ENCODE measurements at places on chromosomes 1 and 21. TPM values are rescaled to one million over a fixed set of nuclear protein-coding genes. Genes with fewer than 3 reads are reported as not detected.

ELF3 gene
- 0.68 TPM for total RNA-seq

TRPM2 gene
- 7.0 TPM for total RNA-seq

SH3D21 gene
- 6.9 TPM for total RNA-seq

MAN1C1 gene
- total RNA-seq, result 13.5 TPM

OR2T2 gene
- not detected for total RNA-seq

ACKR1 gene
- 153 TPM for total RNA-seq

DNA sequence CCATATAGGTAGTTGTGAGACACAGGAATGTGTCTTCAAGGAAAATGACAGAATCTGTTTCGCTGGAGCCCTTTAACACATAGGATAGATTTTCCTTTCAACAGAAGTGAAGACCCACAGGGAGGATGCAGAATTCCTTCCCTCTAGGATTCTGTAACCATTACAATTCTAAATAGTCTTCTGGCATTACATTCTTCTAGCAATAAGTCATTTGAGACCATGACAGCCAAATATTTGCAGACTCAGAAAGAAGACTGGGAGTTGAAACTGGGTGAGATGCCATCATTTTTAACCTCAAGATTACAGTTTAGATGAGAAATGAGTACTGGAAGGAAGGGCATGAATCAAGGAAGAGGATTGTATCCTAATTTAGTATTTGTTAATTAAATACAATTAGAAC lies 61.6 kb downstream of the ZBTB18 start:
- no peaks in the 10 kb centered on the region for H3K36me3 ChIP-seq
- no peaks in the 10 kb centered on the region for H3K4me1 ChIP-seq
- DNase-seq, result no peak

DNA sequence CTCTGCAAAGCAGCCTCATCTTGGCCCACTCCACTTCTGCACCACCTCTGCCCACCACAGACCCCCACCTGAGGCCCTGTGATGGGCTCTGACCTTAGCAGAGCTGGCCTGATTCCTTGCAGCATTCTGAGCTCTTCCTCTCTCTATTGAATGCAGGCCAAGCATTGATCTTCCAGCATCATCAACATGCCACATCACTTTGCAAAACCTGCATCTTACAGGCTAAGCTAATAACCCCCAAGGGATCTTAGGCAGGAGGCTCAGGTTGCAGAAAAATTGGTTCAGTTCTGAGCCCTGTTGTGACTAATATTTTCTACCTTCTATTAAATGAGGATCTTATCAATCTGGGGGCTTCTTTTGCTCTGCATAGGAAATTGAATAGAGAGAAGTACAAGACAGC lies 78.7 kb downstream of the ATP1A1 start:
- H3K27me3 ChIP-seq, result no peaks in the 10 kb centered on the region
- H3K4me3 ChIP-seq, result no peak overlapping the region
- no peak for DNase-seq
- H3K4me1 ChIP-seq, result no peaks in the 10 kb centered on the region
- H3K27ac ChIP-seq, result no peak overlapping the region
- no peaks in the 10 kb centered on the region for H3K36me3 ChIP-seq

DNA sequence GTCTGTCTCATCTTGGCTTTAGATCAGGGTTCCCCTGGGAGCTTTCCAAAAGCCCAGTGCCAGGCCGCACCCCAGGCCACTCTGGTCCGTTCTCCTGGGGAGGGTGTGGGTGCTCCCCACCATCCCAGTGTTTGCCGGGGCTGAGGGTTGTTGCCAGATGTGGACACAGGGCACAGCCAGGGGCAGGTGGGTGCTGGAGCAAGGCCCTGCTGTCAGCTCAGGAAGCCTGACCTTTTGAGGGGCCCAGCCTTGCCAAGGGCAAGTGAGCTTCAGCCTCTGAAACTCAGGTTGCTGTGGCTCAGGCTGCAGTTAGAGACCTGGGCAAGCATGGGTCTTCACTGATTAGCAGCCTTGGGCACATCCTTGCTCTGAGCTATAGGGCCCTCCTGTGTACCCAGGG lies 22.8 kb upstream of the ZBTB21 start:
- no peaks in the 10 kb centered on the region for H3K36me3 ChIP-seq
- no peaks in the 10 kb centered on the region for H3K27me3 ChIP-seq
- peak; percentile 61 for DNase-seq
- H3K27ac ChIP-seq, result no peak overlapping the region
- no peak overlapping the region for H3K4me3 ChIP-seq
- no peaks in the 10 kb centered on the region for H3K4me1 ChIP-seq

DNA sequence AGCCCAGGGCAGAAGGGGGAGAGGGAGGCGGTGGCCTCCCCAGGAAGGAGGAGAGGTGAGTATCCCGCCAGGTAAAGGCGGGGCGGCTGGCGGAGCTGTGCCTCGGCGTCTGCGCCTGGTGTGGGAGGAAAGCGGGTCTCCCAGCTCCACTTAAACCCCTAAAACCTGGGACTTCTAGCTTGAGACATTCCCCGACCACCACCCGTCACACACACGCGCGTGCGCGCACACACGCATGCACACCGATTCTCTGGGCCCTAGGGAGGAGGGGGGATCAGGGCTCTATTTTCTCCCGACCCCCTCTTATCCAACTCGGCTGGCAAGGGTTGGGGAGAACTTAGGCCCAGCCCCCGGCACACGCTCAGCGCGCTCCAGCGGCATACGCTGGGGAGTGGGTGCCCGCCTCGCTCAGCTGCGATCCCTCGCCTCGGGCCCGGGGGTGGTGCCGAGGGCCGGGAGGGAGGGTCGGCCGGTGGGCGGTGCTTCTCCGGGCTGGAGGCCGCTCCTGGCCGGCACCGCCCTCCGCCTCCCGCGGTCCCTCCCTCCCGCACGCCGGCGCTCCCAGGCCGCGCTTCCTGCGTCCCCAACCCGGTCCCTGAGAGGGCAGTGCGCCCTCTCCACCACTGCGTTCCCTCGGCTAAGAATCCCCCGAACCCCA lies at the start of gene TMEM51:
Gene TMEM51 (plus strand): TSS at position 564 of the 658 bp plus-strand sequence. CDS start 61,341 bp downstream, outside the sequence.
- H3K4me1 ChIP-seq, result no peaks in the 10 kb centered on the region
- H3K27ac ChIP-seq, result no peak within 1 kb of the TSS
- H3K4me3 ChIP-seq, result peak within 1 kb of the TSS; percentile 52
- H3K36me3 ChIP-seq, result no peaks in the 10 kb centered on the region
- H3K27me3 ChIP-seq, result no peaks in the 10 kb centered on the region
- DNase-seq, result peak; percentile 86

GRCh38 chr1:231063331-231063730 lies 23.3 kb upstream of the FAM89A start:
- H3K4me3 ChIP-seq, result no peak overlapping the region
- DNase-seq, result no peak
- no peaks in the 10 kb centered on the region for H3K4me1 ChIP-seq
- no peaks in the 10 kb centered on the region for H3K27me3 ChIP-seq
- no peak overlapping the region for H3K27ac ChIP-seq

GRCh38 chr1:31441970-31442647 lies 29.1 kb downstream of the SERINC2 start:
- H3K4me1 ChIP-seq, result no peaks in the 10 kb centered on the region
- no peaks in the 10 kb centered on the region for H3K27me3 ChIP-seq
- peak; percentile 67 for DNase-seq
- no peak overlapping the region for H3K4me3 ChIP-seq

GRCh38 chr1:237705462-237705861 lies 185.3 kb downstream of the ZP4 start:
- no peak overlapping the region for H3K4me3 ChIP-seq
- no peaks in the 10 kb centered on the region for H3K27me3 ChIP-seq

DNA sequence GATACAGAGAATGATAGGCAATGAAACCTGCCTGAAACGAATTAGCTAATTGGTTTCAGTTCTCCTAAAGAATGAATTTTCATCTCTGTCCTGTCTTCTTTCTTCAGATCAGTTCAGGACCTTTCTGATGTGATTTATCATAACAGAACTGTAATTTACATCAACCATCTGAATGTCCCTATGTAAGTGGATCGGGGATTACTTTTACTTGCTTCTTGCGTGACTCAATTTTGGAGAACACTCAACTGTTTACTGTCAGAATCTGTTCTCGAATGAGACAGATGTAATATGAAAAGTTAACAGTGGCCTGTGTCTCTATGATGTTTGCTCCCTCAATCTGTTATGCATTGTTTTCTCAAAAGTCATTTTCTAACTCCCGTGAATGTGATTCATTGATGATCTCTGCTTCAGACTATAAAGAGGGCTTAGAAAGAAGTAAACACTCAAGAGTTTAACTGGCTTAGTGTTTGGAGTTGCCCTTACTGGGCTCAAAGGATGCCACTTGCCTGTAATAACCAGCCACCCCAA lies 111.0 kb downstream of the GABPA start:
- H3K27ac ChIP-seq, result no peak overlapping the region
- no peak for DNase-seq

DNA sequence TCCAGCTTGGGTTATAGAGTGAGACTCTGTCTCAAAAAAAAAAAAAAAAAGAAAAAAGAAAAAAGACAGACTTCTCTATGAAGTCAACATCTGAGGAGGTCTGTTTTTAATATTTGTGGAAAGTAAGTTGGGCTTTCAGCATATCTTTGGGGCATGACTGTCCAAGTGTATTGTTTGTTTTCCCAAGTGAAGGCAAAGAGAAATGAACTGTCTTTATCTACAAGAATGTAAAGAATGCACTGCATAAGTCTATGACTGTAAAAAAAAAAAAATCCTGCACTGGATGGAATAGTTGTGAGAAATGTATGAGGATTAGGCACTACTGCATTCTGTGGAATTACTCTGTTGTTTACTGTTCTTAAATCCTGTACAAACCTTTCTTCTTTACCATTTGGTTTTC lies 45.6 kb upstream of the TMEM61 start:
- H3K27me3 ChIP-seq, result no peaks in the 10 kb centered on the region
- no peaks in the 10 kb centered on the region for H3K4me1 ChIP-seq
- H3K36me3 ChIP-seq, result no peaks in the 10 kb centered on the region
- no peak overlapping the region for H3K27ac ChIP-seq
- no peak overlapping the region for H3K4me3 ChIP-seq

DNA sequence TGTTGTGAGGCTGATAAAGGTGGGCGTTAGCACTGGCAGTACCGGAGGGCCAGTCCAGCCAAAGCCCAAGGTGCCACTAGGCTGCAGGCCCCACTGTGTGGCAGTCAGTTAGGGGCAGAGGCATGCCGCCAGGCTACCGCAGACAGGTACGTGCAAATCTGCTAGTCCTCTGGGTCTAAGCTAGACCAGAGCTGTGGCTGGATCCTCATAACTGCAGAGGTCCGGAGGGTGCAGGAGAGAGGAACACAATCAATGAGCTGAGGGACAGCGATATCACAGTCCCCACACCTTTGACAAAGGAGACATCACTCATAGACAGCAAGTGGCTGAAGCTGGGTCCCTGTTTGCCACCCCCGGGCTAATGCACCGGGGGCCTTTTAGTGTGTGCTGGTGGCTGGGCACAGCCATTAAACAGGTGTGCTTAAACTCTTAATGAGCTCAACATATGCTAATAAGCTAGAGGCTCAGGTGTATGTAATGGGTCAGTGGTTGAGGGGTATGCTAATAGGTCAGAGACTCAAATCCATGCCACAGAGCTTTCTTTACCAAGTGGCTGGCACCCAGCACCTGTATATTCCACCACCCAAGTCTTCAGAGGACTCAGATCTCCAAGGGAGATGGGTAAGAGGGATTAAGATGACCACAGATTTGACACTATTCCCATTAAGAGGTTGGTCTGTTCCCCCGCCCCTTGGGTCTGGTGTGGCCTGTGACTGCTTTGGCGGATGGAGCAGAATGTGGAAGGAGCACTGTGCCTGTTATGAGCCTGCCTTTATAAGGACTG lies 82.0 kb downstream of the GLIS1 start:
- H3K27ac ChIP-seq, result no peak overlapping the region
- DNase-seq, result peak; percentile 54
- H3K4me1 ChIP-seq, result no peaks in the 10 kb centered on the region
- H3K36me3 ChIP-seq, result no peaks in the 10 kb centered on the region

DNA sequence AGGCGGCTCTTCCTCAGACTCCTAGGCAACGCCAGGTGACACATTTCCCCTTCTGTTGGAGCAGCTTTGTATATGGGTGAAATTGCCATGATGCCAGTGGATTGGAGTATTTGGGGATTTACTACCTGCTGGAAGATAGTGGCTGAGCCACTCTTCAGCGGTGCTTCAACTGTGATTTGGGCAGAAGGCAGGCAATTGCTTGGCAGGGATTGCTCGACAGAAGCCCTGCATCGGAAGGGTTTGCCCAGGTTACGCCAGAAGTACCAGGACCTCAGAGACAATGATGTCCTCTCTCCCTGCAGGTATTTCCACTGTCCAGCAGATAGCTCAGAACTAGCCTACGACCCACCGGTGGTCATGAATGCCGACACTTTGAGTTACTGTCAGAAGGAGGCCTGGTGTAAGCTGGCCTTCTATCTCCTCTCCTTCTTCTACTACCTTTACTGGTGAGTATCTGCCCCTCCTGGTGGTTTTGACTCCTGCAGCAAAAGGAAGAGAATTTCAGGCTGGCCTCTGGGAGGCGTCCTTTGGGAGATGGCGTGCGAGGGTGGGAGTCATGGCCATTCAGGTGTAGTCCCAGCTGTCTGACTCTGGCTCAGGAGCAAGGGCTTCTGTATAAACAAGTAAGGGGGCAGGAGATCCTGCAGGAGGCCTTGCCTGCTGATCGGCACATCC lies 118.3 kb downstream of the CNIH3 start:
- peaks cover 1% of the 10 kb centered on the region for H3K27me3 ChIP-seq
- H3K4me3 ChIP-seq, result no peak overlapping the region
- no peak for DNase-seq
- no peaks in the 10 kb centered on the region for H3K4me1 ChIP-seq

- no peaks in the 10 kb centered on the region for H3K36me3 ChIP-seq
- no peak for DNase-seq
- H3K27me3 ChIP-seq, result no peaks in the 10 kb centered on the region
- no peak overlapping the region for H3K4me3 ChIP-seq
Measured at GRCh38 chr1:53502641-53503432, 43.6 kb downstream of the DMRTB1 start.

DNA sequence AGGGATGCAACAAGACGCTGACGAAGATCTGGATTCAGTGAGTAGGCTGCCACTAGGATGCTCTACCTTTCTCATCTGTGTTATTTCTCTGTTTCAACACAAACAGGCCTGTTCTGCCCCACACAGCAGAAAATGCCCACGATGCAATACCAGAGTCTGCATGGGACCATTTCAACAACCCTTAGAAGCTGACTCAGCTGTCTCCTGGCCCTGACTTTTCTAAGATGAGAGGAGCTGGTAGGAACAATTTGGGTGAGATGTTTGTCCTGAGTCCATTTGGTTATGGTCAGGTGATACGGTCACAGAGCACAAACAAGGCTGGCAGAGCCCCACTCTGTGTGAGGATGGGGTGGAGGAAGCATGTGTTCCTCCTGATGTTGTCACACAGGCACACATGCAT lies 11.5 kb upstream of the SLC2A1 start:
- DNase-seq, result no peak
- H3K4me3 ChIP-seq, result no peak overlapping the region
- H3K27ac ChIP-seq, result no peak overlapping the region
- H3K27me3 ChIP-seq, result no peaks in the 10 kb centered on the region
- H3K4me1 ChIP-seq, result no peaks in the 10 kb centered on the region

- H3K36me3 ChIP-seq, result no peaks in the 10 kb centered on the region
- no peaks in the 10 kb centered on the region for H3K4me1 ChIP-seq
- no peak overlapping the region for H3K27ac ChIP-seq
- H3K4me3 ChIP-seq, result no peak overlapping the region
- H3K27me3 ChIP-seq, result no peaks in the 10 kb centered on the region
Measured at GRCh38 chr1:111660204-111661150, 40.9 kb downstream of the RAP1A start.

Measured in aorta (tissue), 5 donors.